Suprapubic skin (tissue), 4 donors: ENCODE measurements at places on chromosomes 6 and 20.
A peak's percentile ranks its signal among the peaks of the same experiment; 100 is the strongest.

- DNase-seq = no peak
Measured at GRCh38 chr20:3382836-3383235, 24.6 kb downstream of the DNAAF9 start.

DNA sequence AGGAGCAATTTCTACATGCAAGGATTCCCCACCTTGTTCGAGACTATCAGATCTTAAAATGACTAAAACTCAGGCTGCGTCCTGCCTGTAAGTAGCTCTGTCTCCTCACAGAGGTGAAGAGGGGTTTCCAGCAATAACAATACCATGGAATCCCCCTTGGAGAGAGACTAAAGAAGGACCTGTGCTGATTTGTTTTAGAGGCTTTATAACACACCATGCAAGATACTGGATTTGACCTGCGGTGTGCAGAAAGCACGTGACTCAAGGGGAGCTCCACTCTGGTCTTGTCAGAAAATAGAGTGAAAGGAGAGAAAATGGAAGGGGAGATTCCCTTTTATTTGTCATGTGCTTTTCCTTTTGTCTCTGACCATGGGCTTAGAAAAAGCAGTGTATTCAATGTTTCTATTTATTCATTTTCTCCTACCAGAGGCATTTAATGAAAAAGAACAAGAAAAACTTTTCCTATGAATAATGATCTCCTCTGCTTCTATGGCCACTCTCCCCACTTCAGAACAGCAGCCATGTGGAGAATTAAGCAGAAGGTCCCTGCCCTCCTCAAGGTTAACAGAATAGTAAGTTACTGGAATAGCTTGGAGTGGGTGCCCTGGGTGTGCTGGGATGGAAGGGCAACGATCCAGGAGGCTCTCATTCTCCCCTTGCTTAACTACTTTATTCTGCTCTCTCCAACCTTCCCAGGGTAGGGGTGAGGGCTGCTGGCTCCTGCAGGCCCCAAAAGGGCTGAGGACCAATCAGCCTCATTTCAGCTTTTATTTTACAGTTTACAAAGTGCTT lies 19.2 kb upstream of the MRPS10 start:
- DNase-seq = no peak

GRCh38 chr6:105911106-105911629 lies 175.0 kb upstream of the PRDM1 start:
- no peak for DNase-seq

- DNase-seq = peak; percentile 64
Measured at GRCh38 chr6:170029416-170030283, 261.2 kb downstream of the DLL1 start.

- no peak for DNase-seq
Measured at GRCh38 chr20:56801971-56802755, 173.1 kb downstream of the TFAP2C start.
